Muscle of leg (tissue), 16 donors: ENCODE measurements at places on chromosomes 7 and 10.

- no peak for DNase-seq
- no peaks in the 10 kb centered on the region for H3K36me3 ChIP-seq
- no peaks in the 10 kb centered on the region for H3K27me3 ChIP-seq
- no peak overlapping the region for H3K27ac ChIP-seq
- no peak overlapping the region for H3K4me3 ChIP-seq
- H3K4me1 ChIP-seq = peaks cover 10% of the 10 kb centered on the region
Measured at GRCh38 chr10:75651417-75651816, 220.0 kb downstream of the LRMDA start.

GRCh38 chr7:152615031-152615741 is 60.8 kb downstream of the XRCC2 start:
- H3K27me3 ChIP-seq = no peaks in the 10 kb centered on the region
- H3K4me1 ChIP-seq = peaks cover 10% of the 10 kb centered on the region
- DNase-seq = peak; percentile 48
- no peaks in the 10 kb centered on the region for H3K36me3 ChIP-seq

GRCh38 chr7:33903791-33904680 is 1.3 kb upstream of the BMPER start:
- H3K4me3 ChIP-seq = peak overlapping the region; percentile 73
- peak; percentile 87 for DNase-seq
- H3K27ac ChIP-seq = peak overlapping the region; percentile 82
- no peaks in the 10 kb centered on the region for H3K36me3 ChIP-seq
- H3K4me1 ChIP-seq = peaks cover 10% of the 10 kb centered on the region
- H3K27me3 ChIP-seq = peaks cover 23% of the 10 kb centered on the region

DNA sequence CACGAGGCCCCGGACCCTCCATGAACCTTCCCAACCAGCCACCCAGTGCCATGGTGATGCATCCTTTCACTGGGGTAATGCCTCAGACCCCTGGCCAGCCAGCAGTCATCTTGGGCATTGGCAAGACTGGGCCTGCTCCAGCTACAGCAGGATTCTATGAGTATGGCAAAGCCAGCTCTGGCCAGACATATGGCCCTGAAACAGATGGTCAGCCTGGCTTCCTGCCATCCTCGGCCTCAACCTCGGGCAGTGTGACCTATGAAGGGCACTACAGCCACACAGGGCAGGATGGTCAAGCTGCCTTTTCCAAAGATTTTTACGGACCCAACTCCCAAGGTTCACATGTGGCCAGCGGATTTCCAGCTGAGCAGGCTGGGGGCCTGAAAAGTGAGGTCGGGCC is 90.6 kb upstream of the PDCD4 start:
- H3K27ac ChIP-seq = no peak overlapping the region
- DNase-seq = peak; percentile 38
- H3K4me1 ChIP-seq = peaks cover 8% of the 10 kb centered on the region
- H3K27me3 ChIP-seq = no peaks in the 10 kb centered on the region
- no peak overlapping the region for H3K4me3 ChIP-seq

DNA sequence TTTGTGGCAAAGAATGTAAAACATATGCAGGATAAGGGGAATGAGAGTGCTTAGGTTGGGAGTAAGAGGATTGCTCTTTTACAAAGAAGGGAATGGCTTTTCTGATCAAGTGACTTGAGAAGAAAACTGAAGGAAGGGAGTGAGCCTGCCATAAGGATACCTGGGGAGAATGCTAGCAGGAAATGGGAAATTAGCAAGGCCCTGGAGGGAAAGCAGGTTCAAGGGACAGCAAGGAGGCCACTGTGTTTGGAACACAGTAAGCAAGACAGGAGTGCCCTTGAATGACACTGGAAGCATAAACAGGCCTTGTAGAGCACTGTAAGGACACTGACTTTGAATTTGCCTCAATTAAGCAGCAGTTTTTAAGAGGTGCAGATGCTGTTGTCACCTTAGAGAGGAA is 1069.9 kb downstream of the DNAJB9 start:
- H3K4me3 ChIP-seq = no peak overlapping the region
- H3K4me1 ChIP-seq = no peaks in the 10 kb centered on the region
- no peaks in the 10 kb centered on the region for H3K27me3 ChIP-seq
- H3K27ac ChIP-seq = no peak overlapping the region
- DNase-seq = no peak
- no peaks in the 10 kb centered on the region for H3K36me3 ChIP-seq

DNA sequence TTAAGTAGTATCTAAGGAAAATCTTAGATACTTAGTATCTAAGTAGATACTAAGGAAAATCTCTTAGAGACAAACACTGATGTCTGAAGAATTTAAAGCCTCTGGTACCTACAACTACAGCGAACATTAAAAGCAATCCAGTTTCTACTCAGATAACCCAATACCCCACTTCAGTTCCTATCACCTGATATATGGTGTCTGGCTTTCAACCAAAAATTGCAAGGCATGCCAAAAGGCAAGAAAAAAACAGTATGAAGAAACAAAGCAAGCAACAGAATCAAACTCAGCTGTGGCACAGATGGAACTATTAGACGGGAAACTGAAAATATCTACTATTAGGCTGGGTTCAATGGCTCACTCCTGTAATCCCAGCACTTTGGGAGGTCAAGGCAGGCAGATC is 31.1 kb downstream of the ARHGAP12 start:
- no peak overlapping the region for H3K4me3 ChIP-seq
- H3K36me3 ChIP-seq = no peaks in the 10 kb centered on the region
- H3K27me3 ChIP-seq = no peaks in the 10 kb centered on the region
- no peaks in the 10 kb centered on the region for H3K4me1 ChIP-seq
- no peak for DNase-seq

- H3K4me3 ChIP-seq = no peak overlapping the region
- no peak for DNase-seq
- H3K4me1 ChIP-seq = peaks cover 4% of the 10 kb centered on the region
- H3K36me3 ChIP-seq = peaks cover 61% of the 10 kb centered on the region
- H3K27ac ChIP-seq = no peak overlapping the region
- no peaks in the 10 kb centered on the region for H3K27me3 ChIP-seq
Measured at GRCh38 chr7:155713384-155713783, 68.9 kb downstream of the RBM33 start.

- H3K36me3 ChIP-seq = no peaks in the 10 kb centered on the region
- H3K27me3 ChIP-seq = peaks cover 2% of the 10 kb centered on the region
- H3K4me1 ChIP-seq = peaks cover 6% of the 10 kb centered on the region
- DNase-seq = no peak
- H3K4me3 ChIP-seq = no peak overlapping the region
Measured at GRCh38 chr10:28853195-28853594, 175.9 kb downstream of the BAMBI start.

DNA sequence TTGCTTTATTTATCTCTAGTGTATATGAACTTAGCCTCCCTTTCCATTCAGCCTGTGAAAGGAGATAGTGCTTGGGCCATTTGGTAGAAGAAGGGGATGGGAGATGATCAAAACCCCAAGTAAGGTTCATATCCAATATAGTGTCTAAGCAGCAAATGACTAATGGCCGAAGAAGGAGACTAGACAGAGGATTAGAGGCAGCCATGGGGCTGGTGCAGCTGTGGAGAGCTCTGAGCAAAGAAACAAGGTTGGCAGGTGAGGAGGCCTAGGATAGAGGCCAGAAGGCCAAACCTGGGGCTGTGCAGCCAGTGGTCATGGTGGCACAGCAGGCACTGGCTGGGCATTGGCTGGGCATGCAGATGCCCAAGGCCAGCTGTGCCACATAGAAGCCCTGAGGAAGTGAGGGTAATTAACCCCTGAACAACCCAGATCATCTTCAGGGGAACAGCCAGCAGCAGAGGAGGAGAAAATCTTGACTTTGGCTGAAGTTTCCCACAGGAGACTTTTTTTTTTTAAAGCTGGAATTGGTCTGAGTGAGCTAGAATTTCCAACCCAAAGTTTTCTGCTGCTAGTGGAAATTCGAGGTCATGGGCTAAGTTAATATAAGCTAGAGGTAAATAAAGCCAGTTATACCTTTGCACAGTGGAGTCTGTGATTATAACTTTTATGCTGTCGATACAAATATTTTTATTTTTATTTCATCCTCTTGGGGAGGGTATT is 10.3 kb upstream of the CPA1 start:
- no peaks in the 10 kb centered on the region for H3K27me3 ChIP-seq
- no peaks in the 10 kb centered on the region for H3K36me3 ChIP-seq
- peaks cover 94% of the 10 kb centered on the region for H3K4me1 ChIP-seq
- peak overlapping the region; percentile 98 for H3K27ac ChIP-seq
- H3K4me3 ChIP-seq = no peak overlapping the region
- peak; percentile 93 for DNase-seq

DNA sequence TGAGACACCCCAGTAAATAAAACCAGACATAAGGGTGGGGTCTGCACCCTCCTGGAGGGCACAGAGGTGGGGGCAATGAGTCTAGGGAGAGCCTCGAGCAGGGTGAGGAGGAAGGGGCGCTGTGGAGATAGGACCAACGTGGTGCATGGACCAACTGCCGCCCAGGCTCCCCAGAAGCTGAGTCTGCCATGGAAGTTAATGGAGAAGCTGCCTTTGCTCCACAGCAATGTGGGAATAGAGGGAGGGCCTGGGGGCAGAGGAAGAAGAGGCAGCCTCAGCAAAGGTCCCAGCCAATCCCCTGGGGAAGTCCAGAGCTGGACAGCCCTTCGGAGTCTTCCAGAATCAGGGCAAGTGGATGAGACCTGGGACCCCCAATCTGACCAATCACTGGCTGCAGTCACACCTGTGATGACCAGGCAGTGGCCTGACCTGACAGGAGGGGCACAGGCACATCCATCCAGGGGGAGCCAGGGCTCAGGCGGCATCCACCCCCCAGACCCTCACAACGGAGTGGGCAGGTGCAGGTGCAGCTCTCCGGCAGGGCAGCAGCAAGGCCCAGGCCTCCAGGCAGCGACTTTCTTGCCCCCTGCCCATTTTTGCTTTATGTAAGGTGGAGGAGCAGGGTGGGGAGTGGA is 242.2 kb upstream of the PPP2R2D start:
- peaks cover 11% of the 10 kb centered on the region for H3K4me1 ChIP-seq
- DNase-seq = no peak
- H3K36me3 ChIP-seq = no peaks in the 10 kb centered on the region
- H3K27ac ChIP-seq = no peak overlapping the region
- H3K4me3 ChIP-seq = no peak overlapping the region

DNA sequence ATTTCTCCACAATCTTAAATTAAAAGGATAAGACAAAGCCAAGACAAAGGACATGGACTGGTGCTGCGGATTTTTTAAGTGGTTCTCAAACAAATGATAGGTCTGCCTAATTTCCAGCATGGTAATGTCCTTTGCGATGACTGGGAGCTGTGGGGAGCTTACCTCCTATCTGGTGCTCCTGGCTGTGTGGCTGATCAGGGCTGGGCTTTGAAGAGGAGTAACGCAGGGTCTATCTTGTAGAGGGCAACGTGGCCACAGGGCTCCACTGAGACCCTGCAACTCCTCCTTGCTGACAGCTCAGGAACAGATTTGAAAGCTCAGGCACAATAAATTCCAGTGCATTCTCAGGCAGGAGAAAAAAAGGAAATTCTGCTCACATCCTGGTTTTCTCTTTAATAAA is 103.1 kb upstream of the SFMBT2 start:
- DNase-seq = no peak
- H3K27me3 ChIP-seq = no peaks in the 10 kb centered on the region
- no peaks in the 10 kb centered on the region for H3K36me3 ChIP-seq
- no peak overlapping the region for H3K4me3 ChIP-seq

- H3K4me3 ChIP-seq = no peak overlapping the region
- no peaks in the 10 kb centered on the region for H3K36me3 ChIP-seq
- no peak overlapping the region for H3K27ac ChIP-seq
- no peaks in the 10 kb centered on the region for H3K4me1 ChIP-seq
- no peak for DNase-seq
Measured at GRCh38 chr7:124188576-124188975, 155.7 kb upstream of the TMEM229A start.

DNA sequence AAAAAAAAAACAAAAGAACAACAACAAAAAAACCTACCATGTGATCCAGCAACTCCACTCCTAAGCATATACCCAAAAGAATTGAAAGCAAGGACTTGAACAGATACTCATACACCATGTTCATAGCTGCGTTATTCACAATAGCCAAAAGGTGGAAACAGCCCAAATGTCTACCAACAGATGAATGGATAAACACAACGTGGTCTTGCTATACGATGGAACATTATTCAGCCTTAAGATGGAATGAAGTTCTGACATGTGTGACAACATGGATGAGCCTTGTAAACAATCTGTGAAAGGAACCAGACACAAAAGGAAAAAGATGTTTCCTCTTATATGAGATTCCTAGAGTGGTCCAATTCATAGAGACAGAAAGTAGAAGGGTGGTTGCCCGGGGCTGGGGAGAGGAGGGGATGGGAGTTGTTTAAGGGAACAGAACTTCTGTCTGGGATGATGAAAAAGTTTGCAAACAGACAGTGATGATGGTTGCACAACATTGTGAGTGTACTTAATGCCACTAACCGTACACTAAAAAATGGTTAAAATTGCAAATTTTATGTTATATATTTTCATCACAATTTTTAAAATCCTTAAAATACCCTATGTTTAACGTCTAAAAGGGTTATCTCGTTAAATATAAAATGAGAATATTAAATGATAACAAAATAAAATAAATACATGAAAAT is 11.6 kb downstream of the CLEC2L start:
- no peak overlapping the region for H3K27ac ChIP-seq
- no peak overlapping the region for H3K4me3 ChIP-seq
- no peaks in the 10 kb centered on the region for H3K36me3 ChIP-seq
- DNase-seq = no peak

DNA sequence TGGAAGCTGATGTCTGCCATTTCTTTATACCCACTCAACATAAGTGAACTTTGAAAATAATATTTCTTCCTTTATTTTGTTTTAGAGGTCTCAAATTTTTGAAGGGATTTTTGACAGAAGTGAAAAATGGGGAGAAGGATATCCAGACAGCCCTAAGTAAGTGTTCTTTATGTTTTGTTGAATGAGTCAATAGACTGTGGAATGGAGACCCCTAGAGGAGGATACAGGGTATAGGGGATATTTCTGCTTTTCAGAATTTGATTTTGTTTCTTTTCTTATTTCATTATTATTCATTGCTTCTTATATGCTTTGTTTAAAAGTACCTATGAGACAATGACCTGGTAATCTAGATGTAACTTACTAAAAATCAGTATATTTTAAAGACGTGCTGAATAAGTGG is 34.4 kb downstream of the PLEKHA8 start:
- no peak overlapping the region for H3K27ac ChIP-seq
- peak; percentile 70 for DNase-seq

- H3K36me3 ChIP-seq = peaks cover 55% of the 10 kb centered on the region
- no peak overlapping the region for H3K4me3 ChIP-seq
- no peaks in the 10 kb centered on the region for H3K27me3 ChIP-seq
- H3K27ac ChIP-seq = no peak overlapping the region
- peak; percentile 18 for DNase-seq
Measured at GRCh38 chr10:99906470-99906869, 103.3 kb downstream of the DNMBP start.

- H3K4me1 ChIP-seq = peaks cover 28% of the 10 kb centered on the region
- H3K36me3 ChIP-seq = no peaks in the 10 kb centered on the region
- H3K27me3 ChIP-seq = no peaks in the 10 kb centered on the region
- DNase-seq = peak; percentile 71
- H3K27ac ChIP-seq = peak overlapping the region; percentile 80
- no peak overlapping the region for H3K4me3 ChIP-seq
Measured at GRCh38 chr10:89278900-89279392, 22.9 kb upstream of the IFIT2 start.

- no peak overlapping the region for H3K27ac ChIP-seq
- H3K36me3 ChIP-seq = no peaks in the 10 kb centered on the region
- no peak overlapping the region for H3K4me3 ChIP-seq
Measured at GRCh38 chr7:42550706-42551470, 313.9 kb upstream of the GLI3 start.

GRCh38 chr10:28327491-28327880 is 24.6 kb upstream of the MPP7 start:
- peak overlapping the region; percentile 80 for H3K27ac ChIP-seq
- H3K4me3 ChIP-seq = no peak overlapping the region
- peaks cover 13% of the 10 kb centered on the region for H3K4me1 ChIP-seq
- H3K27me3 ChIP-seq = no peaks in the 10 kb centered on the region

- H3K4me1 ChIP-seq = no peaks in the 10 kb centered on the region
- no peak for DNase-seq
- no peaks in the 10 kb centered on the region for H3K27me3 ChIP-seq
Measured at GRCh38 chr7:43666938-43667337, 62.4 kb downstream of the COA1 start.
